ENCODE measurements at places on chromosomes 4 and X.

GRCh38 chr4:118865091-118865708, 23.5 kb upstream of the SYNPO2 start:
- peak; percentile 65 for DNase-seq

DNA sequence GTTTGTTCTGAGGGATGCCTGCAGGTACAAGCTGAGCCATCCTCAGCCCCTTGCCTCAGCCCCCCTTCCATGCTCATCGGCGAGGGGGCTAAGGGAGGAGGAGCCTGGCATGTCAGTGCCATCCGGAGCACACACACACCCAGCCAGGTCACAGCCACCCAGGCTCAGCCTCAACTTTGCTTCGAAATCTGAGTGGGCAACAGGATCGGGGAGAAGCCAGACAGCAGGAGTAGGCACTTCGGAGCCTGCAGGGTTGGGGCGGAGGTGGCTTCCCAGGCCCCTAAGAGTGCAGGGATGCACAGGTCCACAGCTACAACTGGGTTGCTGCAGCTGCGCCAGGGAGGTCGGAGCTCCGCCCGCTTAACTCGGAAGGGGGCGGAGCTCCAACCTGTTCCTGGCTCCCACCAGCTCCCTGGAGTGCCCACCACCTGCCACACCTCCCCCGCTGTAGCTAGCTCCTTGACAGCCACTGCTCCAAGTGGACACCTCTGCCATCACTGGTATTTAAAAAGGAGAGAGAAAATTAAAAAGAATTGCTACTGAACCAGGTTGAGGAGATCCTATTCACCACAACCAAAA, 192.9 kb upstream of the GALNT7 start:
- no peak for DNase-seq

DNA sequence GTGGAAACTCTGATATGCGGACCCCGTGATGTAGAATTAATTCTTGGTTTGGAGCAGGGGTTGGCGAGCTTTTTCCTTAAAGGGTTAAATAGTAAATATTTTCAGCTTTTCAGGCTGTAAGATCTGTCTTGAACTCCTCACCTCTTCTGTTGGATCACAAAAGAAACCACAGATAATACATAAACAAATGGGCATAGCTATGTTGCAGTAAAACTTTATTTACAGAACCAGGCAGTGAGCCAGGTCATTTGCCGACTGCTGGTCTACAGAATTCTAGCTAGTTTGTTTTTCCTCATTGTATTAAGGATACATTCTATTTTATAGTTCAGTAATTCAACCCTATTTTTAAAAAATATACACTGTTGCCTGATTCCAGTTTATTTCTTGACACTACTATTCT, 116.6 kb downstream of the PAPSS1 start:
- no peak for DNase-seq

GRCh38 chrX:154840856-154841255, 6.4 kb upstream of the SMIM9 start:
- DNase-seq = peak; percentile 43

GRCh38 chr4:14864365-14865030, 137.8 kb upstream of the CPEB2 start:
- no peak for DNase-seq

GRCh38 chr4:19095491-19096046, 1074.0 kb upstream of the LCORL start:
- no peak for DNase-seq

DNA sequence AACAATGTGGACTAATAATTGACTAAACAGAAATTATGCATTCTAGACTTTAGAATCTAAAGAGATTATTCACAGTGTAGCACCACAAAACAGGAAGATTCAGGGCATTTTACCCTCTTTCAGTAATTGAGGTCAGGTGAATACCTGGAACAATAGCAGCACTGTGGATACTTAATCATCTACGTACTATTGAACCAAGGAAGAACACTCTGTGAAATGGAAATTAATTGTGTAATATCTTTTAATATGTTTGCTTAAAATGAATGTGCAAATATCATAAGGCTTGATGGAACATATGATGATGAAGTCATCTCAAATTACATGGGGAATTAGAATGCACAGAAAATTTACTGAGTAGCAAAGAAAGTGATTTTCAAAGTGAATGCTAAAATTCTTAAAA, 68.5 kb upstream of the MAP9 start:
- DNase-seq = no peak

DNA sequence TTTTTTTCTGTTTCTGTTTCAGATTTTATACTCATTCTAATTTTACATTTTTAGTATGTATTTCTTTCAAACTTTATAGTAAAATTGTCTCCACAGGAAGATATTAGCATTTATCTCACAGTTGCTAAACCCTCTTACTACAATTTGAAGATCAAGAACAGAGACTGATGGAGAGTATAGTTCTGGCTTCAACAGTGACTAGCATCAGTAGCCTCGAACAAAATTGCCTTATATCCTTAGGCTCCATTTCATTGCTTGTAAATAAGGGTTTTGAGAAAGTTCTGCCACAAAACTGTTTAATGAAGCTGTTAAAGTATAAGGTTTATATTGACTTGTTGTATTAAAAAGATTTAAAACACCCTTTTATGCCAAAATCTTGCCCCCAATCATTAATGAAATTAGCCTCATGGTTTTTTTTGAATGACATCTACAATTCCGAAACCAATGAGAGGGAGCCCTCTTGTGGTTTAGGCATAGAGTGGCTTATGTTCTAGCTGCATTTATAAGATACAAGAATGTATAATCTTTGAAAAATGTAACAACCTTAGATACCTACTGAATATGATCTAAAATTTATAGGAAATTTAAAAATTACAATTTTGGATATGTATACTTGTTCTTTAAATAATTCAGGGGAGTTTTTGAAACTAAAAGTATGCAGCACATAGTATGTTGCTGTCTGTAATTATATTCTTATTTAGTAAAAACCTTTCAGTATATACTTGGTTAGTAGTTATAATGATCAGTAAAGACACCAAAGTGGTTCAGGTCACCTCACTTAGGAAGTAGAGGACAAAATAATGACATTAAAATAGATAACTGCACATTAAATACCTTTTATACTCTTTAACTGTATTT, 109.8 kb upstream of the HPGD start:
- DNase-seq = peak; percentile 47

DNA sequence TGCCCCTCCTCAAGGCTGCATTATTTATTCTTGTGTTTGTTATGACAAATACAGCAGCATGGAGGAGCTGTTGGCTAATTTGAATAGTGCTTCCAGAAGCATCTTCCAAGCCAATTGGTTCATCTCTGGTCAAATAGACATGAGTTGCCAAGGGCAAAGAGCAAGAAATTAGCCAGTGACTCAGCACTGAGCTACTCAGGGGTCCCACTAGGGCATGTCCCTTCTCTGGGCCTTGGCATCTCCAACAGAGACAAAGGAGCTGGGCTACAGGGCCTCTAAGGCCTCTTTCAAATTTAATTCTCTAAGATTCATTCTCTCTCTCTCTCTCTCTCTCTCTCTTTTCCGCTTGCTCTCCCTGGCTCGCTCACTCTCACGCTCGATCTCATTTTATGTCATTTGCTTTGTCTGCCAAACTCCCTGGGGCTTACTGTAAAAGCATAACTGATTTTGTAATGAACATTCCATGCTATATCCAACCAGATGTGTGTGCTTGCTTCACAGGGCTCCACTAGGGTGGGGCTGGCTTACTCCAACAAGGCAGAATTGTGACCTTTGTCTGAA, 86.7 kb upstream of the MAGEA4 start:
- no peak for DNase-seq

DNA sequence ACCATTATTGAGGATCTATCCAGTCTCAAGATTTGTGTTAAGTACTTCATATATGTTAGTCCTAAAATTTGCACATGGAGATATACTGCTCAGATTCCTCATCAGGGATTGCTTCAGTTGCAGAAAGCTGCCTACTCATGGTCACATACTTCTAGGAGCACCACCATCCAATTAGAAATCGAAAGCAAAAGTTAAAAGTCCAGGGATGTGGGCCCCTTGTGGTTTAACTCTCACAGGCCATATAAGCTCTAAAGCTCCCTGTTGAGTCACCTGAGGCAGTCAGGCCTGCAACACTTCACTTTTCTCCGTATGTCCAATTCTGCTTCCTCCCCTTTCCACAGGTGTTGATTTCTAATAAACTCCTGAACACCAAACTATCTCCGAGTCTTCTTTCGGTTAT, 84.2 kb downstream of the CNOT6L start:
- peak; percentile 93 for DNase-seq

DNA sequence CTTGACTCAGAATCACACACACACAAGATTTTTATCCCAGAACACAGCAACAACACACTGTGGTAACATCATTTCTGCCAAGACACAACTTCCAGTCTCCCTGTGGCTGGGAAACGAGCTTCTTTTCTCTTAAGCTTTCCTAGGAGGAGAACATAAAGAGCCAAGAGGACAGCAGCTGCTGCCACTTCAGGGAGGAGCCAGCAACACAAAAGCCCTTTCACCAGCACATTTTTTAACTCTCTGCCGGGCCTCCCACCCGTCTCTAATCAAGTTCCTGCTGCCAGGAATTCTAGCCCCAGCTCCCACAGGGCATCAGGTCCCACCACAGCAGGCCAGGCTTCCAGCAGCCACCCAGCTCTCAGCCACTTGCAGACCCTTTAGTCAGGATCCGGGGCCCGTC, 22.4 kb downstream of the FAT1 start:
- DNase-seq = no peak

GRCh38 chr4:142777045-142777743, 68.9 kb downstream of the INPP4B start:
- DNase-seq = no peak

DNA sequence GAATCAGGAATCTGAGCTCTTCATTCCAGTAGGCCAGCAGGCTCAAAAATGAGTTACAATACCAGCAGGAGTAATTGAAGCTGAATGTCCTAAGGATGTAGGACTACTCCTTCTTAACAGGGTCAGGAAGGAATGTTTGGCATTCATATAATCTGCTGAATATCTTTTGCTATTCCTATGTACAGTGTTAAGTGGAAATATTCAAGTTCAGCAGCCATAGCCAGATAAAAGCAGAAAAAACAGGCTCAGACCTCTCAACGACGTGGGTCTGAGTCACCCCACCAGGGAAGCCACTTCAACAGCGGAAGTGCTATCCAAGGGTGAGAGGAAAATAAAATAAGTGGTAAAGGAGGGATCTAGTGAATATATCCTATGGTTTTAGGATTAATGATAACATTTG, 577.0 kb downstream of the SPOCK3 start:
- DNase-seq = no peak

DNA sequence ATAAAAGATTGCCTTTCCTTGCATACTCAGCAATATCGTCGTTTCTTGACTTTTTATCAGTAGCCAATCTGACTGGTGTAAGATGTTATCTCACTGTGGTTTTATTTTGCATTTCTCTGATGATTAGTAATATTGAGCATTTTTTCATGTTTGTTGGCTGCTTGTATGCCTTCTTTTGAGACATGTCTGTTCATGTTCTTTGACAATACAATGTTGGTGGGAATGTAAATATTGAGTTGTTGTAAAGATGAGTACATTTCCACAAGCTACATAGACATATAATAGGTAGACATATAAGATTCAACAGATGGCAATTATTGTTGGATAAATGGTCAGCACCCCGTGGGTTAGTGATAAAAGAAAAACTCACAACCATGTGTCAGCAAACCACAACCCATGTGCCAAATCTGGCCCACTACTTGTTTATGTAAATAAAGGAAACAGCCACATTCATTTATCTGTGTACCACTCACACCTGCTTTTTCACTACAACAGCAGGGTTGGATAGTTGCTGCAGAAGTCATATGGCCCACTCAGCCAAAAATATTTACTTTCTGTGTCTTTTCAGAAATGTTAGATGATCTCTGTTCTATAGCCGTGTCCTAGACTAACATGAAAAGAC, 153.1 kb upstream of the VCX start:
- no peak for DNase-seq

DNA sequence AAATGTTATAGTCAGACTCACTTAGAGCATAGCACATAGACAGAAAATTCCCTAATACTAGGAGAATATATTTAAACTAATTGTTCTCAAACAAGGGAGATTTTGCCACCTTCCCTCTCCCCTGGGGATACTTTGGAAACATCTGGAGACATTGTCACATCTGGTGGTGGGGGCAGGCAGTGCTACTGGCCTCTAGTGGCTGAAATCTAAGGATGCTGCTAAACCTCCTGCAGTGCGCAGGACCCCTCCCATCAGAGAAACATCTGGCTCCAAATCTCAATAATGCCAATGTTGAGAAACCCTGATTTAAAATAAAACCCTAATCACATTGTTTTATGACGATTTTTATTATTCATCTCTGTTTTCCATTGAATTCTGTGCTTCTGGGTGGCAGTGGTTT, 244.9 kb downstream of the FRMPD4 start:
- no peak for DNase-seq

DNA sequence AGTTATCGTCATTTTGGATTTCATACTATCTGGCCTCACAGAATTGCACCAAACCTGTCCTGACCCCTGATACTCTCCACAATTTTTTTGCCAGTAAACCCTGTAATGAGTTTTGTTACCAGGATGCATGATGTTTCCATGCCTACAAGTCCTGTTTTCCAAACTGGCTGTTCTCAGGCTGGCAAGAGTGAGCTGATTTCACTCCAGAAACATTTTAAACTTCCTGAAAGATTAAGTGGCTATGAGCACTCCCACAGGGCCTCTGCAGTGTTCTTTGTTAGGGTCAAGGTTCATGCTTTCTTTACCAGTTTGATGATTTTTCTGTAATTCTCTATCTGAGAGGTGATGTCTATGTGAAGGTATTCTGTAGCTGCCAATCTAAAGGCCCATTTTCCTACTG, 31.7 kb upstream of the PDLIM3 start:
- DNase-seq = no peak

DNA sequence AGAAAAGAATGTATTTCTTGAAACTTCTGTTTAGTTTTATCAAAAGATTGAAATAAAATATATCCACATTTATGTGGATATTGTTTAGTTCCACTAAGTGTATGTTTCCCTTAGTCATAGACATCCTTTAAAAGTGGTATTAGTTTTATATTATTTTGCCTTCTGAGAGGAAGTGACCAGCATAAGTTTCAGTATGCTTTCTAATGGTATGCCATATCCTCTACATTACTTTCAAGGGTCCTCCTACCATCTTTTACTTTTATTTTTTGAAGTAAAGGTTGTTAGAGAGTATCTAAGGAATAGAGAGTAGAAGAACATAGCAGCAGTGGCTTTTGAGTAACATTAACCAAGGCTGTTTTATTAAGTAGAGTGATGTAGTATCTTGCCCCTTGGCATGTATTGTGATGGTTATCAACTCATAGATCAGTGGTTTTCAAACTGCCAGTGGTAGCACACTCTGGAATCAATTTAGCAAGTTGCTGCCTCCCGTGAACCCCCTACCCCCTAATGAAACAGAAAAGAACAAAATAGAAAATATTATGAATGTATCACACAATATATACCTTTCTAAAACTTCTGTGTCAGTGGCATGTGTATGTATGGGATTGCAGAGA, 44.8 kb downstream of the RBPJ start:
- DNase-seq = no peak

GRCh38 chr4:154332681-154333421, 158.7 kb downstream of the DCHS2 start:
- no peak for DNase-seq

GRCh38 chr4:147830987-147831386, 99.1 kb downstream of the ARHGAP10 start:
- peak; percentile 55 for DNase-seq

GRCh38 chrX:71661919-71662318, 5.4 kb upstream of the LOC101059915 start:
- DNase-seq = no peak

GRCh38 chr4:90128961-90129495, 1.8 kb downstream of the CCSER1 start:
- DNase-seq = no peak

- no peak for DNase-seq
Measured at GRCh38 chr4:186900232-186900900, 176.7 kb upstream of the FAT1 start.

Measured in ACHN (cell line).